ENCODE measurements at places on chromosomes 1 and 21. TPM values are rescaled to one million over a fixed set of nuclear protein-coding genes. Genes with fewer than 3 reads are reported as not detected.
A peak's percentile ranks its signal among the peaks of the same experiment; 100 is the strongest.

Gene ZBTB37
- 13.0 TPM for polyA plus RNA-seq

DNA sequence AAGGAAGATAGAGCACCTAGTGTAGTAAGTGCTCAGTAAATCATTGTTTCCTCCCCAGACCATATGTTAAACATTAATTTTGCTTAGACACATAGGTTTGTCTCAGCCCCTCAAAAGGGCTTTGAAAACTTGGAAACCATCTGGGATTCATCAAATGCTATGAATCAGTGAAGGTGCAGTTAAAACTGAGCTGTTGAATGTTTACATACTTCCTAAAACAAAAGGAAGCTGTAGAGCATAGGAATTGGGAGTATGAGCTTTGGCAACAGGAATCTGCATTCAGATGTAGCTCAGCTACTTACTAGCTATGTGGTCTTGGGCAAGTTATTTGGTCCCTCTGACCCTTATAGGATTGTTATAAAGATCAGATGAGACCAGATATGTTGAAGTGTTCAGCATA lies 18.7 kb upstream of the PODN start:
- DNase-seq, result no peak

- DNase-seq, result peak; percentile 7
Measured at GRCh38 chr1:219927956-219928790, at the start of gene SLC30A10. TSS of gene SLC30A10 (minus strand) at chr1:219928557. CDS start at chr1:219928440, 117 bp downstream.

Gene SGIP1
- polyA plus RNA-seq, result 8.8 TPM

DNA sequence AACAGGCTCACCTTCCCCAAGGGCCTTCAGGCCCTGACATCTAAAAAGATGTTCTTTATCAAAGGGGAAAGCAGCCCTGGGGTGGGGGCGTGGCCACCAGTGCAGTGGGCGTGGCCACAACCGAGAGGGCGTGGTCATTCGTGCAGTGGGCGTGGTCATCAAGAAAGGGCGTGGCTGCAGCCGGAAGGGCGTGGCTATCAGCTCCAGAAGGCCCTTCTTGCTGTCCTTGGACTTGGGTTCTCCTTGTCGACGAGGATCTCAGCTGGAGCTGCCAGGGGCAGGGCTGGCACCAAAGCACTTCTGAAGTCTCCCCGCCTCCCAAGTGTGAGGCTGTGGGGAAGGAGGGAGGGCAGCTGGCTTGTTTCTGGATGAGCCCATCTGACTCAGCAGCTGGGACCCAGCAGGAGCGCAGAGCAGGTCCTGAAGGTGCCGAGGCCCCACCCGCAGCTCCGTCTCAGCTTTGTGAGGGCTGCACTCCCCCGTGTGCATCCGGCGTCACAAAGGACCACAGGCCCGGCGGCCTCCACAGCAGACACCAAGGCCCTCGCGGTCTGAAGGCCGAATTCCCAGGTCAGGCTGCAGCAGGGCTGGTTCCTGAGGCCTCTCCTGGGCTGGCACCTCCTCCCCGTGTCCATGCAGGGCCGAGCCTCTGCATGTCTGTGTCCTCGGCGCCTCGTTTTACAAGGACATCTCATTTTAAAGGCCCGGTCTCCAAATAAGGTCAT lies 12.8 kb downstream of the PDE9A start:
- DNase-seq, result no peak

Gene TCEANC2
- polyA plus RNA-seq, result 12.9 TPM

DNA sequence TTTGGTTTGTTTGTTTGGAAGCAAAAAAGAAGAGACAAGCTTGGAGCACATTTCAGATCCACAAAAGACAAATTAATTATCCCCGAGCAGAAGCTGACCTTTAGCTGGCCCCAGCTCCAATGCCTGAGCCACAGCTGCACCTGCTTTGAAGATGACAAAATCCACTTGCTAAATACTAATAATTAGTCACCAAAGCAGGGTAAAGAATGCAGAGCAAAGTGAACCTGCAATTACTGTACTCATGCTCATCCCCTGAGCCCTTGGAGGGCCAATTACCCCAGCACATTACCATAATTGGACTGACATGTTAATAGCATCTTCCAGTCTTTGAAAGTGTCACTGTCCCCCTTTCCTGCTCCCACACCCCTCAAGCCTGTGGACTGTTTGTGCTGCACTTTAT lies 38.2 kb upstream of the KCND3 start:
- DNase-seq, result no peak

DNA sequence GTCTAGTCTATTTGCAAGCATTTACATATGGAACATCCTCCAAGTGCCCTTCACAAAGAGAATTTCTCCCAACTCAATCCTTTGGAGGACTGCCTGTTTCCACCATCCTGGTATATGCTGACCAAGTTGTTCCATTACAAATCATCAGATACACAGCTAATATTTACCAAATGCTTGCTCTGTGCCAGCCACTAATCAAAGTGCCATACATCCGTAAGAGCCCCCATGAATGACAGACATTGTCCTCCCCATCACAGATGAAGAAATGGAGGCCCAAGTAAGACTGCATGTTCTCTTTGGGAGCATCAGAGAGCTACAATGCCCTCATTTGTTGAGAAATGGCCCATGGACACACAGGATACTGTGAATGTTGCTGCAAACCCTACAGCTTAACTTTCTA lies 130.0 kb upstream of the BACE2 start:
- no peak for DNase-seq

Gene KISS1
- polyA plus RNA-seq, result 1.2 TPM

Gene KLHDC9
- 4.2 TPM for polyA plus RNA-seq

DNA sequence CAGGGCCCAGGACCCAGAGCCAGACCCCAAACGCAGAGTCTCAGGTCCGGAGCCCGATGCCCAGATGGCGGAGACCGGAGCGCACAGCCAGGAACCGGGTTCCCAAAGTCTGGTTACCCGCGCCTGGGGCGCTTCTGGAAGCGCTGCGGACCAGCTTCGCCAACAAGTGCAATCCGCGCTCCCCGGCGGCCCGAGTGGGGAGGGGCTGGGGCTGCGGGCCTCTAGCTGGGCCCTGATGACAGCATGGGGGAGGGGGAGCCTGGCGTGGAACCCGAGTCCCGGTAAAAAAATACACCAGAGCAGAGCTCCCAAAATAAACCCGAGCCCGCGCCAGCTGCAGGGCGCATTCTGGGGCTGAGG lies 494 bp downstream of the NT5C1A start:
- DNase-seq, result no peak

GRCh38 chr1:248622570-248623001 lies 12.3 kb downstream of the OR2T11 start:
- DNase-seq, result no peak

DNA sequence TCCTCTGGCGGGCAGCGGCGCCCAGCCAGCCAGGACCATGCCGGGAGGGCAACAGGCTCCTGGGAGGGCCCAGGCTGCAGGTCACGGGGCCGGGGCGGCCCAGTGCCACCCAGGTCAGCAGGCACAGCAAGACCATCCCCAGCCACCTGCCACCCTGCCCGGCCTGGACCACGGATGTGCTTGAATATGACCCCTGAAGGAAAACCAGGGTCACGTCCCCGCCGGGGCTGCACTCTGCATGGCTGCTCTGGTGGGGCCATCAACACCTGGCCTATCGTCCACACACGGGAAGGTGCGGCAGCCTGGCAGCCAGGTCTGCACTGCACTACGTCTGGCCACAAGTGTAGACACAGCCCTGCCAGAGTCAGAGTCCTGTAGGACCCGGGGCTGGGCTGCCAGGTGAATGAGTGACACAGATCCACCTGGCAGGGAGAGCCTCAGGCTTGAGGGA lies 6.9 kb downstream of the WNT9A start:
- DNase-seq, result no peak

Gene IGSF9
- 17.7 TPM for polyA plus RNA-seq

Data from right lung (tissue), 10 donors.